ENCODE measurements at places on chromosomes 6 and 20.

- no peak for DNase-seq
Measured at GRCh38 chr6:131549811-131550210, 23.2 kb upstream of the ARG1 start.

GRCh38 chr6:28597217-28597835 is 71.6 kb downstream of the GPX5 start:
- no peak for DNase-seq

GRCh38 chr6:148868314-148868713 is 121.5 kb downstream of the UST start:
- DNase-seq, result no peak

DNA sequence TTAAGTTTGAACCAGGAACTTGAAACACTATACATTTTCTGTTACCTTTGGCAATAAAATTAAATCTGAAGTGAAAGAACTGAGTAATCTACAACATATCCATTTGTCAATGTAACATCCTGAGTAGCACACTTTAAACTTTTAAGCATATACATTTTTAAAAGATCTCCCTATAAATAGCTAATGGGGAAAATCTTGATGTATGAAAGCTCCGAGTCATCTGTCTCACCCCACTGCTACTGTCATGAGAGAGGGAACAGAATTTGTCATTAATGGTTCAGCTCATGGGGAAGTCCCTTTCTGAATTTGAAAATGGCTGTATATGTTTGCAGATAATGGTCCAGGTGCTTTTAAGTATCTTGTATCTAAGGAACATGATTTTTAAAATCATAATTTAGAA is 55.2 kb upstream of the NOX3 start:
- no peak for DNase-seq

DNA sequence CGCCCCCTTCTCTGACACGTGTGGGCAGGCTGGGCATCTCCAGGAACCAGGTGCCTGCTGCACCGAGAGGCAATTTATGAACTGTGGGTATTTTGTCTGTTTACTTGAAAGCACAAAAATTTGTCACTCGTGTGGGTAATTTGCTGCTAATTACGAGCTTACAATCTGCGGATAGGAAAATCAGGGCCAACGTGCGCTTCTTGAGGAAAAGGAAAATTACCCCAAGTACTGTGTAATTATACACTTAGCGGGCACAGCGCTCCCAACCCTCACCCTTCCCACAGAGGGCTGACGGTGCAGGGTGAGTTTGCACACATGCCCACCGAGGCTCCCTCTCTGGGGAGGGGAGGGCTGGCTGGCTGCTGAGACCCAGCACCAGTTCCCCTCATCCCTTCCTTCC is 25.3 kb upstream of the MDGA1 start:
- DNase-seq, result no peak

- no peak for DNase-seq
Measured at GRCh38 chr6:97947841-97948240, 664.8 kb upstream of the MMS22L start.

- DNase-seq, result no peak
Measured at GRCh38 chr6:166970091-166970490, 13.7 kb upstream of the RNASET2 start.

DNA sequence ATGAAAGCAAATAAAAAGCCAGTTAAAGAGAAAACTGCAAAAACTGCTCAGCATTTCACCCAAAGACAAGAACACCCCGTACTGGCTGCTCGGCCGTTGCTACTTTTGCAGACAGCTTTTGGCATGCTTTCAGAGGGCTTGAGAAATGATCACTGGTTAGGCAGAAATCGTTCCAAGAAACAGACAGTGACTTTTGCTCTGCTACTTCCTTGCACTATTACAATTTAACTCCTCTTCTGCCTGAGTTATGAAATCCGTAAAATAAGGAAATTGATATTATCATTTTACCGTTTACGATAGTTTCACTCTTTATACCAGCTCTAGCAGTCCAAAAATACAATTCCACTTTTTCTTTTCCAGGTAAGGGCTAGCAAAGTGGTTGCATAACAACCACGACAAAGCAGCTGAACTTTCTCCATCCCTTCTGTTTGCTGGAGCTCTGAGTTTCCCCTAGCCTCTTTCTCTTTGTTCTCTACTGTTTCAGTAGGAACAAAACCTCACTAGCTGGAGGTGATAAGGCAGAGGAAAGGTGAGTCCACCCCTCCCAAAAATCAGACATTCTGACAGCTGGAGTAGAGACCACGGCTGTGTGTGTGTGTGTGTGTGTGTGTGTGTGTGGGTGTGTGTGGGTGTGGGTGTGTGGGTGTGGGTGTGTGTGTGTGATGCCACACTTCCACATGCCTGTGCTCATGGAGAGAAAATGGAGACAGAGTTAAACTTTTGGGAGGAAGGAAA is 191.8 kb upstream of the RREB1 start:
- peak; percentile 39 for DNase-seq

- no peak for DNase-seq
Measured at GRCh38 chr6:105458551-105458950, 55.7 kb upstream of the PREP start.

DNA sequence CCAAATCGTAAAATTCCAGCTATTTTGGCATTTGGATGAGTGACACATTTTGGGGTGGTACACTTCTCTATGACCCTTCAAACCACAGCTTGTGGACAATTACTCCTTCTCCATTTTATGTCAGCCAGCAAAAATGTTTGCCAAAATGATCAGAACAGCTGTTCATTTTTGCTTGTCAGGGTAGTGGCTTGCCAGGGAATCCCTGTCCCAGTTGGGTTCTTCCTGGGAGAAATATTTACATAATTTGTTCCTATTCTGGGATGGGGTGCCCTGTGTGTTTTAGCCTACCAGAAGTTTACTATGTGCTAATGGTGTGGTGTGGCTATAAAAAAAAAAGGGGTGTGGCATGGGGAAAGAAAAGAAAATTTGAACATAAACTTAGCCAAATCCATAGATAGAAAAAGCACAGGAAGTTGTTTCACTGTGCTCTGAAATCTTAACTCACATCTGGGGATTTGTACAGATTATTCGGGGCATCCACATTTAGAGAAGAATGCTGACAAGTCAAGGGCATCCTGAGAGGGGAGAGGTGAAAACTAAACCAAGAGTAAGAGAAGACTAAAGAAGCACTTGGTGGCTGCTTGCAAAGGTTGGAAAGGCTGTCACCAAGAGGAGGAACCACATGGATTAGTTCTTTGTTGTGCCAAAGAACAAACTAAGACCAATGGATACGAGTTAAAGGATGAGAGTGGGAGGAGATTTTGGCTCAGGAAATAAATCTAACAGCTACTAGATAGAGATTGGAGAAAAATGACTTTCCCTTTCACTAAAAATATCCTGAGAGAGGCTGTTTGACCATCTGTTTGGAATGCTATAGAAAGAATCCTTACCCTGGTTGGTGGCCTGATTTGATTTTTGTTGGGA is 55.2 kb upstream of the RBM24 start:
- DNase-seq, result peak; percentile 47

DNA sequence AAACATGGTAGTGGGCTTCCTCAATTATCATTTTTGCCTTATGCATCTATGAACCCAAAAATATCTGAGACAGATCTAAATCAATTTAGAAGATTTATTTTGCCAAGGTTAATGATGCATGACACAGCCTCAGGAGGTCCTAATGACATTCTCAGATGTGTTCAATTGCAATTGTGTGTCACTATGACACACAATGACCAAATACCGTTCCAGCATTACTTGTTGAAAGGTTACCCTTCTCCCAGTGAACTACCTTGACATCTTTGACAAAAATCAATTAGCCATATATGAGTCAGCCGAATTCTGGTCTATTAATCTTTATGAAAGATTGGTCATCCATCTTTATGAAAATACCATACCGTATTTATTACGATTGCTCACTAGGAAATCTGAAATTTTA is 592.5 kb upstream of the GJE1 start:
- DNase-seq, result no peak
